ENCODE measurements at places on chromosomes 1 and 21.

GRCh38 chr1:40315795-40316594 is 1.1 kb downstream of the COL9A2 start:
- DNase-seq = peak; percentile 56

DNA sequence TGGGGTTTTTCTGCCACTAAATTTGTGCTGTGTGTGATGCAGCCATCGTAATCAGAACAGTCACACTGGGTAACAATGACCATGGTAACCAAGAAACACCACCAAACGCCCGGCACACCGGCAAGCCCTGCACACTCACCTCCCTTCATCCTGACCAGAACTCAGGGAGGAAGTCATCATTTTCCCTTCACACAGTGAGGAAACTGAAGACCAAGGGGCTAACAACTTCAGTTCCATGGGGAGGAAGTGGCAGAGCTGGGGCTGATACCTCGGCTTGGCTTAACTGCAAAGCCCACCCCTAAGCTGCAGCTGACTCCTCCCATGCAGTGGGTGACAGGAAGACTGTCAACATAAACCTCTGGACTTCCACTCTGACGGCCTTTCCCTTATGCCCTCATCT is 69.3 kb upstream of the BCAR3 start:
- DNase-seq = no peak

DNA sequence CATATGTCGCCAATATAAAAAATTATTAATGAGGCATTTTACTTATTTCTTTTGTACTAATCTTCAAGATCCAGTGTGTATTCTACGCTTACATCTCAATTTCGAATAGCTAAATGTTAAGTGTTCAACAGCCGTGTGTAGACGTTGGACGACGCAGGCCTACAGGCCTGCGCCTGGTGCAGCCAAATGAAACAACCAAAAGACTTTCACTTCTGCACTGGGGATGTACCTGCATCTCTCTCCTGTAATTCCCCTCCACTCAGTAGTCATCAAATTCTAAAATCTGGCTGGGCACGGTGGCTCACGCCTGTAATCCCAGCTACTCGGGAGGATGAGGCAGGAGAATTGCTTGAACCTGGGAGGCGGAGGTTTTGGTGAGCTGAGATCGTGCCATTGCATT is 76.8 kb upstream of the HNRNPU start:
- no peak for DNase-seq

DNA sequence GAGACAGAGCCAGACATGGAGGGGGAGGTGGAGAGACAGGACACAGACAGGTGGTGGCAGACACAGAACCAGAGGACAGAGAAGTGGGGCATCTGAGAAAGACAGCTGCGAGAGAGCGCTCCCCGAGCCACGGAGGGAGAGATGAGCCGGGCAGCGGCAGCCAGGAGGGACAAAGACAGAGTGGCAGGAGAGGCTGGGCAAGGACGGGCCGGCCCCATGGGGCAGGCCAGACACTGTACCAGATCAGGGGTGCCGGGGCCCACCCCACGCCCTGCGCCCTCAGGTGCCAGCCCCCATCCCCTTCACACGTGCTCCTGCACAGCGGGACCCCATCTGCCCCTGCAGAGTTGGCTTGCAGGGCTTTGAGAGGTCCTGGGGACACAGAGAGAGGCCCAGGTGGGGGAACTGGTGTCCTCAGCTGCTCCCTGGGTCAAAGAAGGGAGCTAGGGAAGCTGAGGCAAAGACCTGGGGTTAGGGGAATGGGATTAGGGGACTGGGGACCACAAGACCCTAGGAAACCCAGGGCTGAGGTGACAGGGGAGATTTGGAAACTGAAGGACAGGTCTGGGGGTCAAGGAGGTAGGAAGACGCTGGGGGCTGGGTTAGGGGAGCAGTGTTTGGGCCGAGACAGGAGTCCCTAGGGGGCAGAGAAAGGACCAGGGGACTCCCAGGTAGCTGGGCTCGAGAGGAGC is 643 bp downstream of the FNDC5 start:
- peak; percentile 55 for DNase-seq

DNA sequence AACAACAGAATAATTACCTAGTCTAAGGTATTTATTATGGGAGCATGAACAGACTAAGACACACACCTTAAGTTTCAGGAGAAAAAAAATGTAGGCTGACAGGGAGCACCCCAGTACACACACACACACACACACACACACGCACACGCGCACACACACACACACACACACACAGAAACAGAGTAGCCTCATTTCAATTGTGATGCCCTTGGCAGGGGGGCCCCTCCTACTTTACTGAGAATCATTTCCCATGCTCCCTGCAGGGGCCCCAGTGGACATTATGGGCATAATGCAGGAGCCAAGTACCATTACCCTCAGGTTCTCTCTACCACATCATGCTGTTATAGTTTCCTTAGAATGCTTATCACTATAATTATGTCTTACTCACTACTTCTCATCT is 104.9 kb downstream of the CDC7 start:
- DNase-seq = no peak

DNA sequence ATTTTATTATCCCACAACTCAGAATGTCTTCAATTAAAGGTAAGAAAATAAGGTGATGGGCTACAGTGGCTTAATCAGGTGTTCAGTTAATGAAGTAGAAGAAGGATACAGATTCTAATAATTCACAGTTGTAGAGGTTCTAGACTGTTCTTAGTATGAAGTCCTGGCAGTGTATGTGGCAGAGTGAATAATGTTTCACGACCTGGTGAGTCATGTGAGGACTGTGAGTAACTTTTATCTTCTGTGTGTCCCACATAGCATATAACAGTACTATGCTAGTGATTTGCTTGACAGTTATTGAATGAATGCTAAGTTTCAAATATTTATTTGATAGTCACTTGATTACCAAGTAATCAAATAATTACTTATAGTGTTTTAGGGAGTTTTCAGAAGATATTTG is 20.0 kb downstream of the SLC16A4 start:
- DNase-seq = no peak

- peak; percentile 65 for DNase-seq
These were observed 1.0 kb downstream of the NPR1 start for GRCh38 chr1:153679337-153680119.

GRCh38 chr21:45330075-45330781 is 42.5 kb upstream of the POFUT2 start:
- DNase-seq = no peak

- DNase-seq = no peak
These were observed 271.3 kb downstream of the DNM3 start for GRCh38 chr1:172112576-172112975.

GRCh38 chr1:150060260-150060659 is 7.3 kb upstream of the VPS45 start:
- DNase-seq = no peak

DNA sequence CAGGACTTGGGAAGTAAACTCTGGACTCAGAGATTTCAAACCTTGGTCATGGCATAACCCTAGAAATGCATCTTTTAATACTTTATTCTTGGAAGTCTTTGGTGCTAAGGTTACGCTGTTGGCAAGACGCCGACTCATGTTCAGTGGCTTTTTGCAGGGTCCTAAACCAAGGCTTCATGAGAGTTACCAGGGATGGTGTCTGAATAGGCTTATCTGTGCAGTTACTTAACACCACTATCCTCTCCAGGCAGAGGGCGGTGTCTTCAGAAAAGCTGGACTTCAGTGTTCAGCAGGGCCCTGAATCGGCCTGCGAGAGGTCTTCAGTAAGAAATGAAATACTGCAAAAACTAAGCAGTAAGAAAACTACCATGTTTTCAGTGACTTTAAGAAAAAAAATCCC is 58.3 kb downstream of the SIM2 start:
- DNase-seq = no peak

- peak; percentile 85 for DNase-seq
These were observed 37.0 kb downstream of the NUAK2 start for GRCh38 chr1:205284420-205285144.

DNA sequence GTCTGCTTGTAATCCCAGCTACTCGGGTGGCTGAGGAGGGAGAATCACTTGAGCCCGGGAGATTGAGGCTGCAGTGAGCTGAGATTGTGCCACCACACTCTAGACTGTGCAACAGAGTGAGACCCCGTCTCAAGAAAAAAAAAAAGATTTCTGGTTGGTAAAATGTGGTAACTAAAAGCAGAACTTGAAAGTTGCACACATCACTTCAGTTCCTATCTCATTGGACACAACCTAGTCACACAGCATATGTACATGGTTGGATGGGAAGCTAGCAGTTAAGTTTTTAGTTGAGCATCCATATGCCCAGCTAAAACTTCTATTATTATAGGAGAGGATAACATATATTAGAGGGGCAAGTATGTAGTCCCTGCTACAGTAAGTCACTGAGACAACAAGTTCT is 22.1 kb downstream of the BCAS2 start:
- DNase-seq = no peak

GRCh38 chr1:41726899-41727748 is 191.6 kb downstream of the HIVEP3 start:
- no peak for DNase-seq

GRCh38 chr1:15198684-15199083 is 45.1 kb downstream of the TMEM51 start:
- no peak for DNase-seq

GRCh38 chr1:201653233-201653632 is 114.3 kb downstream of the NAV1 start:
- peak; percentile 39 for DNase-seq

DNA sequence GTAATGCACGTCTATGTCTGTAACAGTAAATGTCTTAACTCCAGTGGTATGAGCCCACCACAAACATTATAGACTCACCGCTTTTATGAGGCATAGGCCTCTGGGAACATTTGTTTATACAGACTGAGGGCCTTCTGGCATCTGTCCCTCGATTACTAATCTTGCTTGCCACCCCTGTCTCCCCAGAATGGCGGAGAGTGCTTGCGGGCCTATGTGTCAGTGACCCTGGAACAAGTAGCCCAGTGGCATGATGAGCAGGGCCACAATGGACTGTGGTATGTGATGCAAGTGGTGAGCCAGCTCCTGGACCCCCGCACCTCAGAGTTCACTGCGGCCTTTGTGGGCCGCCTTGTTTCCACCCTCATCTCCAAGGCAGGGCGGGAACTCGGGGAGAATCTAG is 18.3 kb upstream of the SHISA4 start:
- DNase-seq = no peak

GRCh38 chr1:157131281-157131680 is 6.9 kb downstream of the ETV3 start:
- DNase-seq = no peak

- DNase-seq = no peak
These were observed 161.6 kb upstream of the KLHDC7A start for GRCh38 chr1:18319099-18319498.

DNA sequence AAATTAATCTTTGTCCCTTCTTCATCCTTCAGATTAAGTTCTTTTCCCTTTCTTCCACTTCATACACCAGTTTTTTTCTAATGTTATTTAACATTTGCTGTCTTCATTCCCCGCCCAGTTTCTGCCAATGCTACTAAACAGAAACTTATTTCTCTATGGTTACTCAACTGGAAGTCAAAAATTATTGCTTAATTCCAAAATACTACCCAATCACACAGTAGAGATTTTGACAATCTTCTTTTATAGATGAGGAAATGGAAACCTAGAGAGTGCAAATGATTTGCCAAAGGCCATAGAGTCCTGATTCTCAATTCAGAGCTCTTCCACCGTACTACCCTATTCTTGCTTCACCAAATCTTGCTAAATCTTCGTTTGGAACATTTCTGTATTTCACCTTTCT is 58.1 kb upstream of the SH3GLB1 start:
- no peak for DNase-seq

DNA sequence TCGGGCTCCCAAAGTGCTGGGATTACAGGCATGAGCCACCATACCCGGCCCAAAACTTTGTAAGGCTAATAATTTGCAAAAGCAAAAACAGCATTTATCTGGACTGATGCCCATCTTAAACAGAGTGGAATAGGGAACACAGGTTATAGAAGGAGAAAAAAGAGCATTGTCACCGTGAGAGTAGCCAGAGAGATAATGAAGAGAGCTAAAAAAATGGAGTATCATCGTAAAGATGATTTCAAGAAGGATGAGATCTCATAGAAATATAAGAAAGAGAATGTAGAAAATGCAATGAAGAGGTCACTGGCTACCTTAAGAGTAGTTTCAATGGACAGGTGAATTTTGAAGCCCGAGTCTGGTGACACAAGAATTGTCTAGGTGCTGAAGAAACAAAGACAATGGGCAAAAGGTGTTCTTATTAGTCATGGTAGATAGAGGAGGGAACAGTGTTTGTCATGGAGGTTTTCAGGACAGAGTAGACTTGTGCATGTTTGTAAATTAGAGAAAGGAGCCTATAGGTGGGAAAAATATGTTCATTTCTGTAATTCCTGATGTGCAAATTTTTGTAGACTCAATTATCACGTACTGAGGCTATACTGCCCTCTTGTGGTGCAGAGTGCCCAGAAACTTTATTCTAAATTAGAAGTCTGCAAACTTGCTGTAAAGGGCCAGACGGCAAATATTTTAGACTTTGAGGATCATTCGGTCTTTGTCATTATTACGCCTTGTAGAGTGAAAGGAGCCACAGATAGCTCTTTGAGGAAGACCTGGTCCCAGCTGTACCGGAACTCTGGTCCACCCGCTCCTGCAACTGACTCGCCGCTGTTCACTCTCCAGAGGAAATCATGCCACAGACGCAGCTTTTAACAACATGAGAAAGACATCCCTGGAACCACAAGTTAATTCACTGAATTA is 8.1 kb upstream of the TMEM183A start:
- peak; percentile 84 for DNase-seq

DNA sequence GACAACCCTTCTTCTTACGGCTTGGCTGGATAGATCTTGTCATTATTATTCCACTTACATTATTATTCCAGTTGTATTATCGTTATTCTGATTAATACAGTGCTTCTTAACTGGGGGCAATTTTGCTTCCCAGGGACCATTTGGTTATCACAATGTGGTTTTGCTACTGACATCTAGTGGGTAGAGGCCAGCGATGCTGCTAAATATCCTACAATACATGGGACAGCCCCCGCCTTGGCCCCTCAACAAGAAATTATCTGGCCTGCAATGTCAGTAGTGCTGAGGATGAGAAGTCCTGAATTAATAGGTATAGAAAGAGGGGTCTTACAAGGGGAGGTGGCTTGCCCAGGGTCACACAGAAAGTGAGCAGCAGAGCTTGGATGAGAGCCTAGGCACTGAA is 105.6 kb downstream of the PTPRU start:
- DNase-seq = no peak

- DNase-seq = no peak
These were observed 9.7 kb upstream of the GPR61 start for GRCh38 chr1:109529881-109530456.

DNA sequence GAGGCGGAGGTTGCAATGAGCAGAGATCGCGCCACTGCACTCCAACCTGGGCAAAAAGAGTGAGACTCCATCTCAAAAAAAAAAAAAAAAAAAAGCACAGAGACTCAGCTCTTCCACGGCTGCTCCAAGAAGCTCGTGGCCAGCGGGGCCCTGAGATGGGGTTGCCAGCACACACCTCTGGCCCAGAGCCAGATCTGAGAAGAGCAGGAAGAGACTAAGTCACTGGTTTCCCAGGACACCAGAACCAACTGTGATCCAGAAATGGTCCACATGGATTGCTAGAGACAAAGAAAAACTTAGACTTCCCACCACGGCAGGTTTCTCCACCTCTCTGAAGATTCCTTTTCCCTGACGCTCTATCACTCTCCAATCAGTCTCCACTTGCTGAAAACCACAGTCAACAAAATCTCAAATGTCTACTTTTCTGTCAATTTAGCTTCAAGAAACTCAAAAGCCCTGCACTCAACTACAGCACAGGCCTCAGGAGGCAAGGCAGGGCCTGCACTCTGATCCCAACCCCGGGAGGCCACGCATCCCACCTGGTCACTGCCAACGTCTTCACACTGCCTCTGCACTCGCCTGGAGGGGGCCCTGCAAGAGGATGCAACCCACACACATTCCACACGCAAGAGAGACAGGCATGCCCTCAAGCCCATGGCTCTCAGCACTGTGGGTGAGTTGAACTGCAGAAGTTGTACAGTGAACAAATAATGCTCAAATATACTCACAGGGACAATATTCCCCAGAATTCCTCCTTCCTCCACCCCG is 79.0 kb downstream of the NPHP4 start:
- no peak for DNase-seq
